Foreskin keratinocyte (primary cell): ENCODE measurements at places on chromosomes 4 and X.

DNA sequence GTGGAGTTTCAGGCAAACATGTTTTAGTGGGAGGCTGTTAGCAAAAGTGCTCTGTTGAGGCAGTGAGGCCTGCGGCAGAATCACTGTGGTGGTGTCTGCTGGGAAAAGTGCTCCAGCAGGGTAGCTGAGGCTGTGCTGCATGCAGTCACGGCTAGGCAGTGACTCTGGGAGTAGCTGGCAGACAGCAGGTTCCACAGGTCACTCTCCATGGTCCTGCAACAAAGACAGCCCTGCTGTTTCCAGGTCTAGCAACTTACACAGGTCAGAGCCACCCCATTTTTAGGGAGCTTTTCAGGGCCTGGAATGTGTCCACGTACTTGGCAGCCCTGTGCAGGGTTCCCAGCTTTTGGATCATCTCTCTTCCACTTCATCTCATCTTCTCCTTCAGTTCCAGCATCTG, 184.3 kb downstream of the NAA11 start:
- DNase-seq, result no peak

GRCh38 chr4:11805842-11806241, 377.1 kb upstream of the HS3ST1 start:
- no peak for DNase-seq

DNA sequence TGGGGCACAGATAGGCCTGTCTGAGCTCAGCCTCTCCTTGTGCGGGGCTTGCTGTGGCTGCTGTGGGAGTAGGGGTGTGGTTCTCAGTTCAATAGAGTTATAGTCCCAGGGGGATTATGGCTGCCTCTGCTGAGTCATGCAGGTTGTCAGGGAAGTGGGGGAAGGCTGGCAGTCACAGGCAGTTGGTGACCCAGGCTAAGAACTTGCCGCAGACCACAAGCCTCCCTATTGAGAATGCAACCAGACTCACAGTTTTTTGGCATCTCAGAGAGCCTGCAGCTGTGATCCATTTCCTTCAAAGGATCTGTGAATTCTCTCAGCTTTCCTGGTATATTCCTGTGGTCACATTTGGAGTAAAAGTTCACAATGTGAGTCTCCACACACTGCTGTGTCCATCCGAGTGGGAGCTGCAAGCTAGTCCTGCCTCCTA, 364.9 kb downstream of the ZNF674 start:
- DNase-seq, result peak; percentile 81

DNA sequence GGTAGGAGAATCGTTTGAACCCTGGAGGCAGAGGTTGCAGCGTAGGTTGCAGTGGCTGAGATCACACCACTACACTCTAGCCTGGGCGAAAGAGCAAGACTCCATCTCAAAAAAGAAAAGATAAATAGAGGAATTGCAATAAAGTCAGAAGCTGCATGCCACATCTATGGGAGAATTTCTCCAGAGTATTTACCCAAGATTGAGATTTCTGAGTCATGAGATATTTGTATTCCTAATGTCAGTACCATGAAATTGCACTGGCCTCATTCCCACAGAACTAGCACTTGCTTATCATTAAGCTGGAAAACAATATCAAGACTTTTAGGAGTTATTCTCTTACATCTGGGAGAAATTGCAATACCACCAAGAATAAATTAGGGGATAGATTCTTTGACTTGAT, 37.4 kb downstream of the ASIC5 start:
- DNase-seq, result no peak

DNA sequence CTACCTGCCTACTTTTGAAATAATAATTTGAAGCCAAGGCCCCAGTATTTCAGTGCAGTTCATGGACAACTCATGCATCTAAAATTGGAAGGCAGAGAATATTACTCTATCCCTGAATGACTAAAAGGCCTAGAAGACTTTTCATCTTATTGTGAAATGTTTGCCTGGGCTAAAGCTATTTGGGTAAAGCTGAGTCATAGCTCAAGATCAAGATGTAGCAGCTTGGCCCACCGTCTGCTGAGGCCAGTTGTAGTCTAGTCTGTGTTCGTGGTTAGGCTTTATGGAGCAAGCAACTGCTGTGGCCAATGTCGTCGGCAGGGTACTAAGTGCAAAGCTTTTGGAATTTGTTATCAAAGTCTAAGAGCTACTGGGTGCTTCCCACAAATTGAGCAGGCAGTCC, 929.1 kb downstream of the RAB28 start:
- DNase-seq, result peak; percentile 15

- DNase-seq, result no peak
Measured at GRCh38 chr4:52243367-52243766, 192.3 kb downstream of the SPATA18 start.

- no peak for DNase-seq
Measured at GRCh38 chr4:98536631-98537030, 121.8 kb downstream of the TSPAN5 start.

GRCh38 chr4:1411436-1412375, 5.5 kb upstream of the NKX1-1 start:
- no peak for DNase-seq

- no peak for DNase-seq
Measured at GRCh38 chr4:94305466-94306225, 37.0 kb downstream of the HPGDS start.

- peak; percentile 11 for DNase-seq
Measured at GRCh38 chr4:17385403-17385802, 126.5 kb downstream of the QDPR start.

GRCh38 chr4:150827226-150827625, 187.9 kb downstream of the LRBA start:
- no peak for DNase-seq

GRCh38 chr4:38818441-38818976, 13.9 kb upstream of the TLR1 start:
- DNase-seq, result peak; percentile 92

GRCh38 chr4:110630688-110631402, 8.0 kb upstream of the PITX2 start:
- DNase-seq, result peak; percentile 63

DNA sequence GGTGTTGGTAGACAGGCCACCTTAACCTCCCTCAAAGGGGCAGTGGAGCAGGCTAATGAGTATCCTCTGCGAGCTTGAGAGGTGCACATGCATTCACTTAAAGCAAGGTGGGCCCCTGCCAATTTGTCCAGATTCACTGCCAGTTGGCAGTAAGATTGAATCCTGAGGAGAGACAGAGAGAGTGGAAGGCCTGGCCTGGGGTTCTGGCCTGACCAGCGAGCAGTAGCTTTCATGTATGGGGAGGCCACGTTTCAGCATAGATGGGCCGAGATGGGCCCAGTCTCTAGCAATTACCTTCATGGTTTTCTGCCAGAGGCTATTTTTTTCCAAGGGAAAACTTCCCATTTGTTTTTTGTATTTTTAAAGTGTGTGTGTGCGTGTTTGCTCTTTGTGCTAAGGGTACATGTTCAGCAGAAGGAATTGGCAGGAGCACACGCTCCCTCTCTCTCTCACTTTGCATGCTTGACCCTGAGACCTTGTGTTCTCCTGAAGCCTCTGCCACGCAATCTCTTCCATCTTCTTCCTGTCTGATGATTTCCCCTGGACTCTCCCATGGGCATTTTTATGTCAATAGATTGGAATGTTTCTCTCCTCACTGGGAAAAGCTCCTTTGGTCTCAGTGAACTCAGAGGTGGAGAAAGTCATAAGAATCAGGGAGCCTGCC, 215.8 kb upstream of the SFRP2 start:
- no peak for DNase-seq

GRCh38 chr4:18691431-18692200, 670.1 kb upstream of the LCORL start:
- DNase-seq, result no peak

GRCh38 chr4:141376769-141377168, 156.1 kb downstream of the ZNF330 start:
- no peak for DNase-seq

- DNase-seq, result no peak
Measured at GRCh38 chrX:154661899-154662298, 8.5 kb upstream of the CTAG2 start.
